ENCODE measurements at places on chromosomes 1 and 21.
A peak's percentile ranks its signal among the peaks of the same experiment; 100 is the strongest.

GRCh38 chr1:19342062-19342750 lies 30.1 kb downstream of the SLC66A1 start:
- no peak for DNase-seq

GRCh38 chr1:36067871-36068270 lies 16.0 kb upstream of the TEKT2 start:
- no peak for DNase-seq

DNA sequence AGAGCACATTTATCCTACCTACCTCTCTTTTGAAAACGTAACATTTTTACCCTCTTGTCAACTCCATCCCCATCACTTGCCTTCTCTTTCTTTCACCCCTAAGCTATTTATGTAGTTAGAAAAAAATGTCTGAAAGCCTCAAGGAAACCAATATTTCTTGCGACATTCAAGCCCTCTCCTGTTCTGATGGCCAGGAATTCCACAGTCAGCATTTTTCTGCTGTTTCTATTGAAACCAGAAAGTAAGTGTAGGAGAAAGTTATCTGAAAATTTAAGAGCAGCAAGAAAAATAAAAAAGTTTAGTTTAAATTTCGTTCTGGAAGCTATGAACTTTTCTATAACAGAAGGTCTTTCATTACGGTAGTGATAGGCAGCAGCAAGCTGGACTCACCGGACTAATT lies 247.6 kb upstream of the PBX1 start:
- DNase-seq, result peak; percentile 9

DNA sequence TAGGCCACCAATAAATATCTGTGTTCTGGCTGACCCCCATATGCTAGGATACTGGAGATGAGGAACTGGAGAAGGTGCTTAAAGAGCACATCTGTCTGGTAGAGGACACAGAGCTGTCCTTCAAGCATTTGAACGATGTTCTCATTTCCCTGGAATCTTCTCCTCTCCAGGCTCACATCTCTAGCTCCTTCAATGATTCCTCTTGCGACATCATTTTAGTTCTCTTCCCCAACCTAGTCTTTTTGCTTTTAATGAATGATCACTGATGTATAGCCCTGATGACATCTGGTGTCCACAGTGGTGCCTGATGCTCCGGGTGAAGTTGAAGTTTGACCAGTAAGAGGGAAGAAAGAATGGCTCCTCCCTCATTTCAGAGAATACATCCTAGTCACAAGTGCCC lies 80.8 kb upstream of the UBE2U start:
- no peak for DNase-seq

- DNase-seq, result no peak
These were observed 66.5 kb upstream of the CAMK1G start for GRCh38 chr1:209516771-209517680.

DNA sequence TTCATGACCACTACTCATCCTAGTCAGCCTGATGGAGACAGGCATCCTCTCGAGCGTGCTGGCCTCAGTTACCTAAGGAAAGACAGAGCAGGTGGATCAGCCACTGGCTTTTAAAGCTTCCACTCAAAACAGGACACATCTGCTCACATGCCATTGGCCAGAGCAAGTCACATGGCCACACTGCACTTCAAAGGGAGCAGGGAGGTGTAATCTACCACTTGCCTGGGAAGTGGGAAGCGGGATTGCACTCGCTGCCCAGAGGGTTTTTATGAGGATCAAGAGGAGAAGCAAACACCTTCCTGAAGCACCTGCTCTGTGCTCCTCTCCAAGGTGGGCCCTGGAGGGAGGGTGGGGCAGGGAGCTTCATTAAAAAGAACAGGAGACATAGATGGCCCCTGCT lies 108.0 kb downstream of the TAS1R2 start:
- DNase-seq, result no peak

GRCh38 chr1:202852163-202852904 lies 36.6 kb downstream of the RABIF start:
- DNase-seq, result peak; percentile 26

DNA sequence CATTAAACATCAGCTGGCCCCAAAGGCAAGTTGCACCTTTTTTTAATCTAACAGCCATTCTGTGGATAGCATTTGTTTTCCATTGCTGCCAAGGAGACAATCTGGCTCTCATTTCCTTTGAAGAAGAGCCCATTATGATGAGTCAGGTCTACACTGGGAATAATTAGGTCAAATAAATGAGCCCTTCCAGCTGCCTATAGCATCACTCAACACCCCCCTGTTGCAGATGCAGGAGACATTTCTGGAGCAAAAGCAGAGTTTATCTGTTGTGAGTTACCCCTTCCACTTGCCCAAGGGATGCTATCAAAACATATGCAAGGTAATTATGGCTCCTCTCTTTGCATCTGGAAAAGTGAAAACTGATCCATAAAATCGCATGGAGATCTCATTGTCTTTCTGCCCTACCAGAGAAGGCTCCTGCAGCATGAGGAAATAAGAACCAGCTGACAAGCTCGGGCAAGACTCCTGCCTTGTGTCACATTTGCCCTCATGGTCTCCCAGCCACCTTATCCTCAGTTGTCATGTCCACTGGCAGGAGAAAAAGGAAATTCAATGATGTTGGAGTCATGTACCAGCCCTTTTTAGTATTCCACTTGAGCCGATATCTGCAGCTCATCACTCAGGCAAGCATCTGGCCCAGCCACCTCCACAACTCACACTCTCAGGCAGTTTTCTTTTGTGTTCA lies 135.9 kb downstream of the SLC30A10 start:
- peak; percentile 97 for DNase-seq

DNA sequence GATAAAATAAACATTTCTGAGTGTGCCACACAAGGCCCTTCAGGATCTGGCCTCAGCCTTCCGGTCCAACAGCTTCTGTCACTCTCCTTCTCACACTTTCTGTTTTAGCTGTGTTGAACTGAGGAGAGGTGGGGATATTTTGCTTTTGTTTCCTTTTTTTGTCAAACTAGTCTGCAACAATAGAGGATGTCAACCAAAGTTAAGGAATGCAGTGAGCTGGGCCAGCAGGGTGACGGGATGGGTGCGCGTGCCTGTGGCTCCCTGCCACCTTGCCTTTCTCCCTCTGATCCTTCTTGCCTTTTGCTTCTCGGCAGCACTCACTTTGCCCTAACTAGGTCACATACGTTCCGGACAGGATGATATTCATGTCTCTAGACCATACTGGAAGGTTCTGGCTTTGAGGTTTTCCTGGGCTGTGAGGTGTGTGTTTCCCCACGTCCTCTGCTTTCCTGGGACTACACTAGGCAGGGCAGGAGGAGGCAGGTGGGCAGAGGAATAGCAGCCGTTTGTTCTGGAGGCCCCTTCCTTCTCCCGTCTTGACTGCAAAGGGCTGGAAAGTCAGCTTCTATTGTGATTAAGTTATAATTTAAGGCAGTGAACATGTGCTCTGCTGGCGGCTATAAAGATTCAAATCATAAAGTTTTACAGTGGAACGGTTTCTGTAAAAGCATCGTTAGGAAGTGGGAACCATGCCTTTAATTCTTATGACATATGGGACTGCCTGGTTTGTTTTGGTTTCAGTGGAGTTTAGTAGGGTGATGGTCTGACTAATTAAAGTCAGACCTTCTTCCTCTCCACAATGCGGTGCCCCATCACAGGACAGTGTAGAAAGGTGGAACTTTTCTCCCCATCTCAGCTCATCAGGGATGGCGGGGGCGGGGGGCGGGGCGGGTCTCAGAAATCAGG lies 67.8 kb downstream of the RNF220 start:
- no peak for DNase-seq

DNA sequence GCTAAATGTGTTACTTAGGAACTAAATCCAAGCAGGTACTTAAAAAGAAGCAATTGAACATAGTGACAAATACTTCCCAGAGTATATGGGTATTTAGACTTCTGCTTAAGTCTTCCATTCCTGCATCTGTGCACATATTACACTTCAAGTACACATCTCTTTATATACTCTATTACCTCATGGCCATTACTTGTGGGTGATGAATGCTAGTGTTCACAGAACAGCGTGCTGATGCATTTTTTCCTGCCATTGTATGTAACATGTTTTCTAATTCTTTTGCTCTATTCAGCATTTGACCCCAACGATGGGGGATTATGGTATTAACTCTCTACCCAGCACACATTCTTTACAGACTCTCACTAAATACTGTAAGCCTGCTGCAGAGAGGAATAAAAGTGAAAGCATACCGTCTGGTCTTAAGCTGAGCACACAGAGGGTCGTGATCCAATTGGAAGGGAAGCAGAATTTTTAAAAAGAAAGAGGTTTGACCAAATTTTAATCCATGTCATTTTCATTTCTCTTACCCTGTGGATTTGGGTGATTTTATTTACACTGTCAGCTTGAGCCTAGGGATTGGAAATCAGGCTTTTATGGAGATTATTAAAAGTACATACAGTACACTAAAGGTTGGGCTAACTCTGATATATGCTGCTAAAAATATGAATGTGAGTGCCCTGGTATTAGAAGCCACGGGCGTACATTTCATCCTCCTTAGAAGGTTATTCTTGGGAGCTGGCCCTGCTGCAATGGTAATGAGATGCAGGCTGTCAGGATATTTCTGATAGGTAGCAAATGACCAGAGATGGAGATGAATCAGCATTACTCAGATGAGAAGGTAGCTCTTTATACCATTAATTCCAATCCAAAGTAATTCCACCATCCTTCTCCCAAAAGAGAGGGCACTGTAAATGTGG lies 95.5 kb upstream of the PROX1 start:
- no peak for DNase-seq

GRCh38 chr1:99590578-99591209 lies 55.2 kb upstream of the PALMD start:
- DNase-seq, result peak; percentile 72

- peak; percentile 47 for DNase-seq
These were observed 59.2 kb downstream of the USP25 start for GRCh38 chr21:15788847-15789523.

DNA sequence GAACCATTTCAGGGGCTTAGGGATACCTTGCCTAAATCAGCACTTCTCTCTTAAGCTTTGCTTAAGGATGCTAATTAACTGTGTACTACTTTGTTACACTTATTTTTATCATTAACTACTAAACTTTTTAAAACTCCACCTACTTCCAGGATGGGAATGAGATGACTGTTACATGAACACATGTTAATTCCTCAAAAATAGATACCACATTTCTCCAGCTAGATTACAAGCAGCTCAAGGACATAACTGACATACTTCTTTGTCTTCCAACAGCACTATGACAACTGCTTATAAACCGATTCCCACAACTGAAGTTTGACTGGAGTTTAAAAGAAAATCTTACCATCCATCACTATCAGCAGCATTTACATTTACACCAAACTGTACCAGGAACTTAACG lies 53.7 kb downstream of the TP53BP2 start:
- no peak for DNase-seq

DNA sequence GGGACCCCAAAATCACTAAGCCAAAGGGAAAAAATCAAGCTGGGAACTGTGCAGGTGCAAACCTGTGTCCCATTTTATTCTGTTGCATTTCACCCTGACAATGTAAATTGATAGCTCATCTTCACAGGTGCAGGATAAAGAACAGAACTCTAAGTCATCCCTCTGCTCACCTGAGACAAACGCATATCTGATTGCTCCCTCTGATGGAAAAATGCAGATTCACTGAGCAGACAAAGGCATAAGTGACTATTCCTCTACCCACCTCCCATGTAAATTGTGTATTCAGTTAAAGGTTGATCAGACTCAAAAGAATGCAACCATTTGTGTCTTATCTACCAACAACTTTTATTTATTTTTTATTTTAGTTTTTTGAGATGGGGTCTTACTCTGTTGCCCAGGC lies 644.2 kb downstream of the PTPRU start:
- no peak for DNase-seq

GRCh38 chr1:64458915-64459314 lies 11.0 kb upstream of the CACHD1 start:
- DNase-seq, result no peak

DNA sequence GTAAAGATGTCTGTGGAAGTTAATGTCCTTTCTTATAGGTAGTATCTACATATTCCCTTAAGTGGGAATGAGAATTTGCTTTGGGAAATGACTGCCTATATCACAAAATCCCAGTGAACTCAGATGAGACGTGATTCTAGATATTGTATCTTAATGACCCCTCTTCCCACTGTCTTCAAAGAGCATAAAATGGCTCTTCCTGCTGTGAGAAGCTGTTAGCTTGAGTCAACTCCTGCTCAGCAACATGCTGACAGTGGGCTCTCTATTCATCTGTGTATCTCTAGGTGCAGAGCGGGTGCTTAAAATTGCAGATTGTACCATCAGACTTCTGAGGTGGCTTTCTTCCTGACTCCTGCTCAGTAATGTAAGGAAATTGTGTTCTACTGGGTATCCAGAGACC lies 100.6 kb downstream of the SPAG17 start:
- DNase-seq, result no peak

GRCh38 chr1:38076038-38076437 lies 29.4 kb upstream of the POU3F1 start:
- DNase-seq, result peak; percentile 4
